CD4-positive, alpha-beta T cell treated with Interleukin-10 for 1 hour (primary cell): ENCODE measurements at places on chromosomes 12 and 14.

GRCh38 chr14:30966415-30967363 is 58.8 kb upstream of the AP4S1 start:
- DNase-seq, result no peak

GRCh38 chr12:49961111-49961922 is at the start of gene AQP5:
AQP5 (plus strand) TSS chr12:49961872; CDS start chr12:49962018, 146 bp downstream.
- DNase-seq, result no peak

GRCh38 chr14:84273181-84273580 is 1256.8 kb upstream of the FLRT2 start:
- no peak for DNase-seq

- no peak for DNase-seq
Observed at GRCh38 chr12:28770322-28770721, 378.8 kb upstream of the FAR2 start.

- no peak for DNase-seq
Observed at GRCh38 chr14:30796707-30797106, 77.7 kb upstream of the COCH start.

GRCh38 chr14:49971156-49972130 is 78.6 kb downstream of the ARF6 start:
- peak; percentile 77 for DNase-seq

- peak; percentile 58 for DNase-seq
Observed at GRCh38 chr12:32365473-32366064, 33.8 kb upstream of the FGD4 start.

- no peak for DNase-seq
Observed at GRCh38 chr14:68943107-68943506, 36.0 kb downstream of the ACTN1 start.

- DNase-seq, result no peak
Observed at GRCh38 chr14:67133595-67134441, 55.4 kb upstream of the GARIN2 start.

- DNase-seq, result no peak
Observed at GRCh38 chr14:94571395-94571794, 9.8 kb upstream of the SERPINA5 start.

DNA sequence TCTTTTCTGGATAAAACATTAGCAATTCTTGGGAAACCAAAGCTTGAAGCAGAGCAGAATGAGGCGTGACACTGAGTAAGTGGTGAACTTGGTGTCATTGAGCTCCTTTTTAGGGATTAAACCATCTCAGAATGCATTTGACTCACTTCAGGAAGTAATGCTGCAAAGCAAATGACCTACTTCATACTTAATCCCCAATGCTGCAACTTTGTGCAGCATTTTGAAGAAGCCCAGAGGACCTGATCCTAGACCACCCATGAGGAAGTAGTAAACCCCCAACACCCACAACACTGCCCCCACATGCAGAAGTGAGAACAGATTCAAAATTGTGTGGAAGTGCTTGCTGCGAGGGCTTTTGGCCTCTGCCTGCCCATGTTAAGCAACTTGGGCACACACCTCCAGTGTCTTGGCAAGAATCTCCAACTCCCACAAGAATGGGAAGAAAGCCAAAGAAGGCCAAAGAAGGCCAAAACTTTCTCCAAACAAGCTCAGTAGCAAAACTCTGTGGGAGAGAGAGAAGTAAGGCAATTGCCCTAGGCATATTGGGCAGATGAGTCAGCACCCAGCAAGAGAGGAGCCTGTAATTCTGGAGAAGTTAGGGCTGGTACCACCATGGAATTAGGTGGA is 69.2 kb upstream of the ETV6 start:
- no peak for DNase-seq

DNA sequence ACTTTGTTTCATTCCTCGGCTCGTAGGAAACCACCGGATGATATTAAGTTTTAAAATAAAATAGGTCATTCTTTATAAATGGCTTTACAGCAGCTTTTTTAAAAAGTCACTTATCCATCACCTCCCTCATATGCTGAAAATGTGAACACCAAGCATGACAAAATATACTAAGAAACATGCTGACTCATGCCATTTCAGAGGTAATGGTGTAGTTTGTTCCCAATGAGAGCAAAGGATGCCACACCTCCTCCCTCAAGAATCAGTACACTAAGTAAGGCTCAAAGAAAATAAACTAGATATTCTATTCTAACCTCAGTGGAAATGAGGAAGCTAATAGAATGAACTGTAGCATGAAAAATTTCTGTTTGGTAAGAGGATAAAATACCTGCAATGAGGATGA is 5.5 kb upstream of the DIO2 start:
- no peak for DNase-seq

- no peak for DNase-seq
Observed at GRCh38 chr12:106759526-106760183, 14.8 kb upstream of the RIC8B start.
